Astrocyte of the hippocampus (primary cell): ENCODE measurements at places on chromosomes 4 and X.

DNA sequence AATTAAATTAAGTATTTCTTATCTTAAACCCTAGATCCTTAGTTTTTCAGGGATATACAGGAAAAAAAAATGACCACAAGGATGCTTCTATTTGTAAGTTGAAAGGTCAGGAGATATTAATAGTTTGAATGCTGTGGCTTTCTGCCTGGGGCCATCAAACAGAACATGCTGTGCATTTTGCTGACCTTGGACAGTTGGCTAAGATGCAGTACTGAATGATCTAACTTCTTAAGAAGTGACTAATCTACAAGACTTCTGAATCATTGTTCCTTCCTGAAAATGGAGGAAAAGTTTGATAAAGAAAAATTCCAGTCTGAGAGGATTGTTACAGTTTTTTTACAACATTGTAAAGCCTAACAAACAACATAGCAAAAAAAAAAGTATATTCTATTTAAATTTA, 237.8 kb upstream of the JADE1 start:
- peak; percentile 85 for DNase-seq

- DNase-seq = no peak
Measured at GRCh38 chrX:86348669-86349068, 200.4 kb downstream of the DACH2 start.

DNA sequence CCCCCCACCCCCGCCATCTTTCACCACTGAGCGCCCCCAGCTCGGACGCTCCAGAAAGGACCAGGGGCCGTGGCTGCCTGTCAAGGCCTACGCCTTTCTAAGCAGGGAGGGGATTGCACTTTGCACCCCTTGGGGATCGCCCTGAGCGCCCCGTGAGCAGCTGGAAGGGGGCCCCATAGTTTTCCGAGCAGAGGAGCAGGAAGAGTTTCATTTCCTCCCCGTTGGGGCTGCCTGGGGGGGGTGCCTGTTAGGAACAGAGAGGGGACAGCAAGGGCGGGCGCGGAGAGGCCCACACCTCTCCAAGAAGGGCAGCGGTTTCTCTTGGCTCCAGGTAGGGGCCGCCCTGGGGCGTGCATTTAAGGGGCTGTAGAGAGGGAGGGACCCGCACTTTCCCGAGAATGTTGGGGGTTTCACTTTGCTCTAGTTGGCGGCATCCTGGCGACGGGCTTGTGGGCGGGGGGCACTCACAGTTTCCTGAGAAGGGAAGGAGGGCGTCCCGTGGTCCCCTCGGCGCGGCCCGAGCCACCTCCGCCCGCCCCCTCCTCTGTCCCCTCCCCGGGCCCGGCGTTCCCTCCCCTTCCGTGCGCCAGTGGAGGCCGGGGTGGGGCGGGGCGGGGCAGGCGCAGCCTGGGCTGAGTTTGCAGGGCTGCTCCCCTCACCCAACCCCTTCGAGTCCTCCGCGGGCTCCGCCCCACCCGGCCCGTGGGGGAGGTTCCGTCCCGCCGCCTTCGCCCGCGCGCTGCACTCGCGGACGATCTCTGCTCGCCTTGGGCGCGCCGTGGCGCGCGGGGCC, 82.3 kb upstream of the CD99 start:
- DNase-seq = peak; percentile 92

DNA sequence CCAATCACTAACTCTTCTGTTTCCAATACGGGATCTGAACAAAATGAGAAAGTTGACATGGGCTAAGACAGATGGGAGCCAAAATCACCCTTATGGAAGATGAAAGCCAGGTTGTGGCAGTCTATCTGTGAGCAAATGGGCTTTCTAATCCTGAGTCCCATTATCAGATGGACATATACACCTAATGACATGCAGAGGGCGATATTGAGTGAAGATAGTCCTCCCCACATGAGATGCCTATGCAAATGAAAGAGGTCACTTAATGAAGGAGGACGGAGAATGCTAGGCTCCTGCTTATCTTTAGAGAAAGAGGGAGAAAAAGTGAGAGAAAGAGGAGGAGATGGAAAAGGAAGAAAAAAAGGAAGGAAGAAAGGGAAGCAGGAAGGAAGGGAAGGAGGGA, 547.5 kb downstream of the NLGN4X start:
- DNase-seq = peak; percentile 28

DNA sequence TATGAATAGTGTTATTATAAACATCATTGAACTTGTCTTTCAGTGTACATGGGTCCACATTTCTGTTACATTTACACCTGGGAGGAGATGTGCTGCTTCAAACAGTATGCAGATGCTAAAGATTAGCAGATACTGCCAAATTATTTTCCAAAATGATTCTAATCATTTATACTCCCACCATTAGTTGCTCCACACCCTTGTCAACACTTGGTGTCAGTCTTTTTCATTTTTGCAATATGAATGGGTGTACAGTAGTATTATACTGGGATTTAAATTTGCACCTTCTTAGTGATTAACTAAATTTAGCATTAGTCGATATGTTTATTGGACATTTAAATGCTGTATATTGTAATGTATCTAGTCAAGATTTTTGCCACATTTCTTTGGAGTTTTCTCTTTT, 131.6 kb upstream of the GRID2 start:
- no peak for DNase-seq

DNA sequence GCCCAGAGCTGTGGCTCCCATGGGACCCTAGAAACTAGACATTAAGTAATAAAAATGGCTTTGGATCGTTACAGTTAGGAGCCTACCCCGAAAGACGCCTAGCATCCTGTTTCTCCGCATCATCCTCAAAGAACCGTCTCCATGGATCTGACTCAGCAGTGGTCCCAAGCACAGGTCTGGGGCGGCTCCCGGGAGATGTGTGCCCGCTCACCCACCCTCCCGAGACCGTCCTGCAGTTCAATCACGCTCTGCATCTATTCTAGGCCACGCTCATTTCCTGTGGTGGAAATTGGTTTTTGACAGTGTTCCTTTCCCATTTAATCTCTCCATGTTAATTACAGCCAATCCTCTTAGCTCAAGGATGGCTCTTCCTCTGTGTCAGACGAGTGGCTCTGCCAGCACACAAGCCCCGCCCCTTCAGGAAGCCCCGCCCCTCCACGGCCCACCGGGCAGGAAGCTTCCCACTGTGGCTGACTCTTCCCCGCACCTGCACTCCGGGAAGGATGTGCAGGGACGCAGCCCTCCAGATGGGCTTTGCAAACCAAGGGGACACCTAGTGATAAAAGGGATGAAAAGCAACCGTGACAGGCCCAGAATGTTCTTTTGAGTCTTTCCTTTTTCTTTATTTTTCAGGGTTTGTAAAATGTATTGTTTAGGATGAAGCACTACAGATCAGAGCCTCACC, 34.5 kb upstream of the HELT start:
- peak; percentile 42 for DNase-seq

- no peak for DNase-seq
Measured at GRCh38 chr4:15455290-15455689, 14.4 kb upstream of the CC2D2A start.

DNA sequence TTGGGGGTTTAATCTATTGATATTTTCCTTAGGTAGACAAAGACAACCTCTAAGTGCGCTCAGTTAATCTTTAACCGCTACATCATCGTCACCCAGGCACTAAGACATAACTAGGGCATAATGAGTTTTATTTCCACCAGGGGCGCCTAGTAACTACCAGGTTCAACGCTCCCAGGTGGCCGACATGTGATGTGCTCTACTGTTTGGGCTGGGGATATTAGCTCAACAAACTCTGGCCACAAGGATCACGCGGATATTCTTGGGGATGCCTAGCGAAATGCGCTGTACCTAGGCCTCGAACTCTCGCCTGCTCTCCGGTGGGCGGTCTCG, 915 bp upstream of the RAB33B start:
- no peak for DNase-seq

GRCh38 chrX:69196666-69197065, 31.4 kb upstream of the PJA1 start:
- no peak for DNase-seq

GRCh38 chr4:101155945-101156344, 191.4 kb downstream of the PPP3CA start:
- DNase-seq = no peak

- no peak for DNase-seq
Measured at GRCh38 chrX:20285511-20285910, 18.8 kb upstream of the RPS6KA3 start.

- DNase-seq = no peak
Measured at GRCh38 chrX:47228550-47229270, 4.1 kb upstream of the USP11 start.

DNA sequence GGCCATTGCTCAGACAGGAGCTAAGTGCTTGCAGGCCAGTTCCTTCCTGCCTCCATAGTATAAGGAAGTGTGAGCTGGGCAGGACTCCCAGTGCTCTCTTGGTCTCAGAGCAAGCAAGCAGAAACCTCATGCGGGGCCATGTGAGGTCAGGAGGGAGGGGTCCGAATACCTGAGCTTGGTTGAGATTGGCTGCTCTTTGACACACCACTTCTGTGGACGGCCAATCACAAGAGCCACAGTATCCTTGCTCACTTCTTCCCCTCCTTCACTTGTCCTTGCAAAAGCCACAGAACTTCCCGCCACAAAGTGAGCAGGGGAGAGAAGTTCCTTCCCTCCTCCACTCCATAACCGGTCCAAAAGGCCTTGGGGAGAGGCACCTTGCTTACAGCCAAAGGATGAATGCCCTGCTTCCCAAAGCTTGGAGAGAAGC, 56.7 kb downstream of the PRPS1 start:
- DNase-seq = peak; percentile 31

- DNase-seq = peak; percentile 72
Measured at GRCh38 chr4:182062936-182063335, 180.3 kb upstream of the TENM3 start.

DNA sequence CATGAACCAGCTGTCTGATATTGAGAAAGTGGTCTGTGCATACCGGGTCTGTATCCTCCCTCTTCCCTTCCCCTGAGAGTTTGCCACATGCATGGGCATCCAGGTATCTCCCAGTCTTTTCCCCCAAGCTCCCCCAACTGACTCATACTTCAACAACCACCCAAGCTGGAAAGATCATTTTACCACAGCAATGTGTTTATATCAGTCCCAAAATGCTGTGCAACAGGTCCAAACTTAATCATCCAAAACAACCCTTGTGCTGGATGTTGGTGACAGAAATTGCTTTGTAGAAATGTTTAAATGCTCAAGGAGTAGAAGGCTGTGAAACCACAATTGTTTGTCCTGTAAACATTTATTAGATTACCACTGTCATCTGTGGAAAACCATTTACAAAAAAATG, 286.8 kb upstream of the KLF3 start:
- DNase-seq = no peak

- no peak for DNase-seq
Measured at GRCh38 chrX:110251961-110252360, 65.9 kb downstream of the AMMECR1 start.

DNA sequence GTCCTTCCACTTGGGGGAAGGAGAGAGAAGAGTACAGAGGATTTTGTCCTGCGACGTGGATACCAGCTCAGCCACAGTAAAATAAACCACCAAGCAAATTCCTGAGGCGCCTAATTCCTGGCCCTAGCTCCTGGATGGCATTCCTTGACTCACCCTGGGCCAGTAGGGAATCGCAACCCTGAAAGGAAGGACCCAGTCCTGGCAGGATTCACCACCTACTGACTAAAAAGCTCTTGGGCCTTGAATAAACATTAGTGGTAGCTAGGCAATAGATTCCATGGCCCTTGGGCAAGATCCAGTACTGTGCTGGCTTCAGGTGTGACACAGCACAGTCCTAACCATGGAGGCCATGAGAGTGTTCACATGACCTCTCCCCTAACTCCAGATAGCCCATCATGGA, 45.6 kb downstream of the GABRA3 start:
- DNase-seq = peak; percentile 54

- DNase-seq = no peak
Measured at GRCh38 chrX:134738986-134739740, 80.9 kb upstream of the PLAC1 start.

GRCh38 chr4:125235971-125236370, 78.8 kb upstream of the FAT4 start:
- DNase-seq = no peak

DNA sequence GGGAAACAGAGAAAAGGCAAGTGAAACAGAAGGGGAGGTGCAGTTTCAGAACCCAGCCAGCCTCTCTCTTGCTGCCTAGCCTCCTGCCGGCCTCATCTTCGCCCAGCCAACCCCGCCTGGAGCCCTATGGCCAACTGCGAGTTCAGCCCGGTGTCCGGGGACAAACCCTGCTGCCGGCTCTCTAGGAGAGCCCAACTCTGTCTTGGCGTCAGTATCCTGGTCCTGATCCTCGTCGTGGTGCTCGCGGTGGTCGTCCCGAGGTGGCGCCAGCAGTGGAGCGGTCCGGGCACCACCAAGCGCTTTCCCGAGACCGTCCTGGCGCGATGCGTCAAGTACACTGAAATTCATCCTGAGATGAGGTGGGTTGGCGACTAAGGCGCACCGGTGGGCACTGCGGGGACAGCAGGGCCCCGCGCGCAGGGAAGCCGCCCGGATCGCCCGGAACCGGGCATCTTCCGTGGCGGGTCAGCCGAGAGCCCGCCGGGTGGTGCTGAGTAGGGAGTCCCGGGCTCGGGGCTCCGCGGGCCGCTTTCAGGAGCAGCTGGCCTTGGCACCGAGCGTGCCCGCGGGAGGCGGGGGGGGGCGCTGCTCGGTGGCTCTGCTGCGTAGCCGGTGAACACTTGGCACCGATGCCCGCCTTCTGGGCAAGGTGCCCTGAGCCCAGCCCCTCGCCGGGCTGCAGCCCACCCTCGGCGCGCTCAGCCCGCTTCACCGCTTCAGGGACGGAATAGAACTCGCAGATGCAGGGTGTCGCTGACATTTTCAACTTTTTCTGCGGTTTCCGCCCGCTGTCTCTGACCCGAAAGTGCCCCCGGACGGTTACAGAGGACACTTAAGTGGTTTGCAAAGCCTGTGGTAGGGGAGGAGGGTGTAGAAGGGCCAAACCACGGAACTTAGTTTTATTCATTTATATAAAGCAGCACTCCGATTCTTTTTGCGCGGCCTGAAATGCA, at the start of gene CD38:
TSS of gene CD38 (plus strand) at position 40 of the 953 bp plus-strand sequence. CDS start at position 127, 87 bp downstream.
- DNase-seq = peak; percentile 57

DNA sequence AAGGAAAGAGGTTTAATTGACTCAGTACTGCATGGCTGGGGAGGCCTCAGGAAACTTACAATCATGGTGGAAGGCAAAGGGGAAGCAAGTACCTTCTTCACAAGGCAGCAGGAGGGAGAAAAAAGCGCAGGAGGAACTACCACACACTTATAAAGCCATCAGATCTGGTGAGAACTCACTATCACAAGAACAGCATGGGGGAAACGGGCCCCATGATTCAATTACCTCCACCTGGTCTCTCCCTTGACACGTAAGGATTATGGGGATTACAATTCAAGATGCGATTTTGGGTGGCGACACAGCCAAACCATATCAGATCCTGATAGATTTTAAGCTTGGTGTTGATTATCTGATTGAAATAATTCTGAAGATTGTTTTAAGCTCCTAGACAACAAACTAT, 218.7 kb downstream of the CBR4 start:
- DNase-seq = no peak

DNA sequence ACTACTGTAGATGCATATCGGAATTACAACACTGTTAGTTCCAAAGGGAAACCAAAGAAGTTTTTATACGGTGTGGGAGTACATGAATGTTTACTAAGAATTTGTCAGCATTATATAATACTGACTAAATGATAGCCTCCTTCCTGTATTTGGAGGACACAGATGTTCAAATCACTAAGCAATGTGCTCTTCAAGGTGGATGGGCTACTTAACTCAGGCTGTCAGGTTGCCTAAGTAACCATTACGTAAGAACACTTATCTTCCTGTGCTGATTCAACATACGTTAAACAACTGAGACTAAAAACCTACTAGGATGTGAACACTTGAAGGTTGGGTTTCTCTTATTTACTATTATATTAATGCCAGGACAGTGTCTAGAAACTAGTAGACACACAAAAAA, 81.9 kb upstream of the HPGD start:
- no peak for DNase-seq
